ENCODE measurements at places on chromosomes 3 and 15.

GRCh38 chr15:88981244-88982215 is 68.4 kb upstream of the MFGE8 start:
- DNase-seq: no peak

GRCh38 chr3:42263354-42264346 is 2.3 kb downstream of the CCK start:
- DNase-seq: no peak

- no peak for DNase-seq
Measured at GRCh38 chr3:185351396-185351795, 11.5 kb upstream of the MAP3K13 start.

GRCh38 chr3:34073961-34074360 is 275.5 kb downstream of the PDCD6IP start:
- no peak for DNase-seq

- DNase-seq: no peak
Measured at GRCh38 chr3:151625086-151625485, 108.6 kb upstream of the AADACL2 start.

GRCh38 chr3:49602877-49603411 is 48.7 kb downstream of the BSN start:
- no peak for DNase-seq

DNA sequence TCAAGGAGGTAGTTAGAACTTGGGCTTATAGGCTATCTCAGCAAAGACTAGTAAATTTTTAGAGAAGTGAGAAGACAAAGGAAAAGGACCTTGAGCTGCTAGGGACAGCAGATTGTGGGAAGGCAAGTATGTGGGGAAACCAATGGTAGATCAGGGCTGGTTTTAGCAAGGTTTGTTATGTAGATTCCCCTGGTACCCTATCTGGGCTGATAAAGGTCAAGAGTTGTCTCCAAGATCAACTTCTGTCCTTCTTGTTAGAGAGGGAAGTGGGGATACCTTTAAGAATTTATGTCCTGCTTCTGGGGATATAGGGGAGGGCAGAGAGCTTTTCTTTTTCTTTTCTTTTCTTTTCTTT is 28.9 kb downstream of the KAT2B start:
- peak; percentile 45 for DNase-seq

DNA sequence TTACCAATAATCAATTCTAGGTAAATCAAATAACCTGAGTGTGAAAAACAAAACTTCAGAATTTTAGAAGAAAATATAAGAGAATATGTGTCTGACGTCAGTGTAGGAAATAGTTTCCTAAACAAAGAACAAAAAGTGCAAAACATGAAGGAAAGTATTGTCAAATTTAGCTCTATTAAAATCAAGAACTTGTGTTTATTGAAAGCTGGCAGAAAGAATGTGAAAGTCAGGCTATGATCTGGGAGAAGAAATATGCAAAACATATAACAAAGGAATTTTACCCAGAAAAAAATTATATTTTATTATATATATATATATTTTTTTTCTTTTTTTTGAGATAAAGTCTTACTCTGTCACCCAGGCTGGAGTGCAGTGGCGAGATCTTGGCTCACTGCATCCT is 129.1 kb upstream of the ANKRD28 start:
- DNase-seq: no peak

GRCh38 chr3:43181202-43181821 is 75.4 kb upstream of the POMGNT2 start:
- no peak for DNase-seq

DNA sequence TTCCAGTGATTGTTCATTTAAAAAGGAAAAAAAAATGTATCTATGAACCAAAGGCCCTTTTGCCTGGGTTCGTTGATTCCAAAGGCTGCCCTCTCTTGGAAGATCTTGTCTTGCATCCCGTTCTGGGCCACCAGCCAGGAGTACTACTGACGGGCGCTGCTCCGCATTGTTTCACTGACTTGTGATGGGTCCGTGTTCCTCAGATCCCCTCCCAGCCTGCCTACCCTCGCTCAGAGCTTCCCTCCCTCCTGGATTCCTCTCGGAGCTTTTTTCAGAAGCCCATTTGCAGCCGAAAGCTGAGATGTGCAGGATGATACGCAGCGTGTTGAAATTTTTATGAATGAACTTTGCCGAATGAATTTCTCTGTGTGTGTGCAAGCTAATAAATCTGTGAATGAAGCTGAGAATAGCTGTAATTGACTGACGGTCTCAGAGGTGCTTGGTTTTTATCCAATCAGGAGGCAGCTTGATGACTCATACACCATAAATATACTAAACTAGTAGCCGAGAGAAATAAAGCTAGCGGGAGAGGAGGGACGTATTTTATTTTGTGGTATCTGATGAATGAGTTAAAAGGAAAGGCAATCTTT is at the start of gene SHC4:
Gene SHC4 (minus strand): TSS at position 396 of the 590 bp plus-strand sequence. CDS start 904 bp downstream, outside the sequence.
- DNase-seq: peak; percentile 30

DNA sequence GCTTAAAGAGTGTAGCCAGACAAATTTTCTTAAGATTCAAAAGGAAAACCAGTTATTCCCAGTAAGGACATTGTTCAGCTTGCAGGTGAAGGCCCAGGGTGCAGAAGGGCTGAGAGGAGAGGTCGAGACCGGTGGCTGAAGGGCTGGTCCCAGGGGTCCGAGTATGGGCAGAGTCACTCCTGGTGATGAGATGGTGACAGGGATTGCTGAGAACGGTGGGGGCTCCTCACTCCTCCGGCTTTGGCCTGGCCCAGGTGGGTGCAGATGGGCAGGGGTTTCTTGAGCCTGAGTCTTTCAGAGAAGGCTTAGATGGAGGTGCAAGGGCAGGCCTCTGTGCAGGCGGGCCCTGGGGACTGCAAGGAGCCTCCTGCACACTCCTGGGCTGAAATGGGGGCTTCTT is 56.2 kb downstream of the ZNF445 start:
- no peak for DNase-seq

DNA sequence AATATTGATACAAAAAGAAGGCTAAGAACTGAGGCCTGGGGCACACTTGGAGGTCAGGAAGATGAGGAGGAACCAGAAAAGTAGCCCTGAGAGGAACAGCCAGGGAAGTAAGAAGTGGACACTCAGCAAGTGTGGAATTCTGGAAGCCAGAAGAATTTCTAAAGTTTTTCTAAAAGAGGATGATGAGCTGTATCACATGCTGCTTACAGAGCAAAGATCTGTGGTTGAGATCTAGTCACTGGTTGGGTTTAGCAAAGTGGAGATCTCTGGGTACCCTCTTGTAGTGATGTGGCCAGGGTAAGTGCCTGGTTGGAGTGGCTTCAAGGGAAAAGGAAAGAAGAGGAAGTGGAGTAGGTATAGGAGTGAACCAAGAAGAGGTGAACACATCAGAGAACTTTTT is 95.4 kb upstream of the DAZL start:
- DNase-seq: no peak

GRCh38 chr15:97652700-97653167 is 307.8 kb upstream of the ARRDC4 start:
- DNase-seq: no peak

DNA sequence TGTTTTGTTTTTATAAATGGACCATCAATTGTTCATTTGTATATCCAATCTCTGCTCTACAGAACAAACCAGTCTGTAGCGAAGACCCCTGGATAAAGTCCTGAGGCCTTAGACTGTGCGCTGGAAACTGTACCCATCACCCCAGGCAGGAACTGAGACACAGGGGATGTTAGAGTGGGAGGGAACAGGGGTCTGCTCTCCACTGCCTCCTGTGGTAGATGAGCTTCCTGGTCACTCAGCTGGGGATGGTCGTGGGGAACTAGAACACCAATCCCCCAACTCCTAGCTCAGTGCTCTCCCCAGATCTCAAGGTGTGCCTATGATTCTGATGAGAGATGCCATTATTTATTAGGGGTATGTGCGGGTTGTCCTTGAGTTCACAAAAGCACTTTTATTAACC is 340.2 kb upstream of the IGF1R start:
- no peak for DNase-seq

DNA sequence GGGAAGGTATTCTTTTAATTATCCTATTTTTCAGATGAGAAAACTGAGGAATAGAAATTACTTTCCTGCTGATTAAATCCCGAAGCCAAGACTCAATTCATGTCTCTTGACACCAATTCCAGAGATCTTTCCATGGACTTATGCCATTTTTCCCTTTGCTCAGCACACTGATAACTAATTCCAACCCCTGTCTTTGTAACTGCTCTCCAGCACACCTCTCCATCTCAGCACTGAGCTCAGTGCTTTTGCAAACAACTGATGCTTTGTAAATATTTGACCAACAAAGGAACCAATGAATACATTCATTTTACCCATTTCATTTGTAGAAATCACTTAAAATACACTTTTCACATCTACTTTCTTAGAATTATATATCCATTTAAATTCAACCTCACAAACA is 249.1 kb downstream of the IL5RA start:
- no peak for DNase-seq

GRCh38 chr15:74318376-74319137 is 48.9 kb downstream of the CYP11A1 start:
- DNase-seq: no peak

DNA sequence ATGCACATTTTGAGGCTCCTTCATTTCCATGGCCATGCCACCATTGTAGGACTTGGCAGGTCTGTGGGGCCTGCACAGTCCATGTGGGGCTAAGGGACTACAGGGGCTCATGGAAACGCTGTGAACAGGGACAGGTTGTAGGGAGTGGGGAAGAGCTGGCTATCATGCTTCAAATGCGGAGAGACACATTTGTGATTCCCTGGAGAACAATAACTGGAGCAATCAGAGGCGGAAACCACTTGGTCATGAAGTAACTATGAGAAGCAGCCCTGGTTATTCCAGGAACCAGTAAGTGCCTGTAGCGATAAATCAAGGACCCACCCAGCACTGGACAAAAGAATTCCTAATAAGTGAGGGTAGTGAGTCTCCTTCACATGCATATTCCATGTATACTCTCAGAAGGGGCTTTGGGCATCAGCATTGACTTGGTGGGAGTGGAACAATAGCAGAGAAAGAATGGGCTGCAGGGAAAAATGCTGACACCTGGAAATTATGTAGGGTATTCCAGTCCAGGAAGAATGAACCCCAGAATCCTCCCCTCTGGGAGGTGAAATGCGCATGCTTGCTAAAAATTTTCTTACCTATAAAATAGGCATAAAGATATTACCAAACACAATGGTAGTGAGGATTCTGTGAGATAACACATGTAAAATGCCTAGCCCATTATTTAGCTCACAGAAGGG is 251.4 kb upstream of the ROPN1 start:
- DNase-seq: no peak

DNA sequence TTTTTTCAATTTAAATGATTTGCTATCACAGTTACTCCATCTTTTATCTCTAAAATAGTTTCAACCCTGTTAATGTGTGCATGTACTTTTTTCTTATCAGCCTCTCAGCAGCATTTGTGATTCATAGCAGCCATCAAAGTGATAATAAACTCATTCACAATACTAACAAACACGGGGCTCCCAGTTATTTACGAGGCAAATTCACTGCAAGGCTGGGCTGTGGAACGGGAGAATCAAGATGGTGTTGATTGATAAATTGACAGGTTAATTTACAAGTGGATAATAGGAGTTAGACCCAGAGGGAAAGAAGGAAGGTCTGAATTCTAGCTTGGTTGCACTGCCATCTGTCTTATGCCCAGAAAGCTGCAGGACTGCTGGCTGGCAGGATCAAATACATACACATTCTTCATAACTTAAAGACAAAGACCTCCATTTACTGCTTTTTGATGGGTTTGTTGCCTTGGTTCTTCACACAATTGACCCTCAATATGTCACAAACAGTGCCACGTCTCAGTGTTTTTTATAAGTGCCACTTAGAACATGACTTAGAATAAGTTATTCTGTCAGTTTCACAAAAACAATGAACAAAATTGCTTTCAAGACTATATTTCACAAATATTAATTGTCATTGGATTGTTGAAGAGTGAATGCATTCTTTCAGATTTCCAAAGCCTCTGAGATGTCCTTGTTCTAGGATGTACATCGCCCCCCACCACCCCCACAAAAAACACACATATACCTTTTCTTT is 562.8 kb downstream of the NR2F2 start:
- DNase-seq: peak; percentile 20

DNA sequence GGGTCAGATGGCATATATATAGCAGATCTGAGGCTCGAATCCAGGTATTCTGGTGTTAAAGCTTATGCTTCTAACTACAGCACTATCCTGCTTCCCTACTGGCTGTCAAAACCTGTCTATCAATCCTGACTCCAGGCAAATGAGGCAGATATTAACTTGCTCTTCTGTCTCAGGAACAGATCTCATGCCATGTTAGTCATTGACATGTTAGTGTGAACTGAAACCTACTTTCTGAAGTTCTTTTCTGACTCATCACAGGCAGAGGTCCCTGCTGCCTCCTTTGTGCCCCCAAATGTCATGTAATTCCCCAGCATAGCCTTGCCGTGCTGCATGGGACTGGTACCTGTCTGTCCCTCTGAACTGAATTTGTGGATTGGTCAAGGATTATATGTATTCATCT is 125.0 kb upstream of the SMAD3 start:
- DNase-seq: no peak

- DNase-seq: no peak
Measured at GRCh38 chr15:98524838-98525660, 123.3 kb upstream of the IGF1R start.

- no peak for DNase-seq
Measured at GRCh38 chr3:77014226-77014625, 25.7 kb upstream of the ROBO2 start.

GRCh38 chr3:46334741-46335478 is 19.0 kb upstream of the CCR2 start:
- DNase-seq: no peak

GRCh38 chr3:33074217-33075067 is 22.5 kb downstream of the GLB1 start:
- DNase-seq: peak; percentile 42

DNA sequence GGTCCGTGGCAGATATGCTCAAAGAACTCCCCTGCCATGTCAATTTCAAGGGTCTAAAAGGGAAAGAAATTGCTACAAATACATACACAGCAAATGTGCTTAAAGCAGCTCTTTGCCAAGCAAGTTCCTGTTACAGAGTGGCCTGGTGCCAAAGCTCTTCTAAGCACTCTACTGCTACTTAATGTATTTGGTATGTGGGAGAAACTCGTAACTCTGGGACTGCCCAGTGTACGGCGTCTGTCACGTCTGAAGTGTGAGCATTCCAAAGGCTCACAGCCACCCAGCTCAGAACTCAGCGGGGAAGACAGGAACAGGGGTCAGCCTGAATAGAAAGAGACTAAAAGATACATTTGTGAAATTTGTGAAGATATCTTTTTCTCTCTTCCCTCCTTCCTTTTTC is 54.6 kb downstream of the RBMS3 start:
- no peak for DNase-seq

GRCh38 chr3:339351-339750 is 142.8 kb downstream of the CHL1 start:
- no peak for DNase-seq

GRCh38 chr15:51726302-51727073 is 11.0 kb downstream of the LYSMD2 start:
- peak; percentile 82 for DNase-seq

- no peak for DNase-seq
Measured at GRCh38 chr15:89363133-89363532, 28.5 kb upstream of the POLG start.

- DNase-seq: no peak
Measured at GRCh38 chr15:80776420-80777045, 2.6 kb upstream of the CEMIP start.

GRCh38 chr3:114218578-114219185 is 18.7 kb downstream of the ZNF80 start:
- no peak for DNase-seq

Measured in iPS DF 19.7 (cell line).